ENCODE measurements at places on chromosomes 12 and 14.

DNA sequence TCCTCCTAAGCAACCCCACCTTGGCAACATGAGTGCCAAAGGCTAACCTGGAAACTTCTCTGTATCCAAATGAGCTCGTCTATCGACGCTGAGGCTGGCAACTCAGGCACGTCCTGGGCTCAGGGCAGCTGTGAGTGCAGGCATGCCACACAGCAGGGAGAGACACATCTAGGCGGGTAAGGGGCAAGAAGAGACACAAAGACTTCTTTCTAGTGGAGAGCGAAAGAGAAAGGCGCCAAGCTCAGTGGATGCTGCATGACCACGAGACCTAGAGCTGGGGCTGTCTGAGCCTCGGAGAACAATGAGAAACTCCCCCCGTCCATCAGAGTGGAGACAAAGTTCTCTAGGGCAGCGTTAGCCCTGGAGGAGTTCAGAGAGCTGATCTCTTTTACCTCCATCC is 170.4 kb downstream of the CALM1 start:
- DNase-seq, result no peak

- no peak for DNase-seq
These were observed 28.0 kb upstream of the LUM start for GRCh38 chr12:91139286-91139685.

GRCh38 chr14:84036840-84037239 is 1493.1 kb upstream of the FLRT2 start:
- peak; percentile 62 for DNase-seq

DNA sequence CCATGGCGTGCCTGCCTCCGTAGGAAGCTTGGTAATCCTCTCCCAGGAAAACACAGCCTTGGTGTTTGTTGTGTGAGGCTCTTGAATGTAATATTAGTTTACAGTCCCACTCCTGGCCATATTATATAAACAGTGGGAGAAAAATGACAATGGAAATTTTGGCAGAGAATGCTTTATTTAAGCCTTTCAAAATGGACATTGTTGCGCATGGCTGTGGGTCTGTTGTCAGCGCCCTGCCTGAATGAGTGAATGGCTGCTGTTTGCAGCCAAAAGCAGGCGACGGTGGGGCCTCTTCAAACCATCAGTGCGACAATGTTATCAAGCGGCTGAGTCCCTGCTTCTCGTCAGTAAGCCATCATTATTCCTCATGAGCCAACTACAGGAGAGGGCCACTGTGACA is 201.8 kb upstream of the RMST start:
- no peak for DNase-seq

- no peak for DNase-seq
These were observed 55.9 kb downstream of the DYNC1H1 start for GRCh38 chr14:102020058-102020971.

GRCh38 chr12:130336723-130337487 is 782 bp upstream of the PIWIL1 start:
- DNase-seq, result no peak

DNA sequence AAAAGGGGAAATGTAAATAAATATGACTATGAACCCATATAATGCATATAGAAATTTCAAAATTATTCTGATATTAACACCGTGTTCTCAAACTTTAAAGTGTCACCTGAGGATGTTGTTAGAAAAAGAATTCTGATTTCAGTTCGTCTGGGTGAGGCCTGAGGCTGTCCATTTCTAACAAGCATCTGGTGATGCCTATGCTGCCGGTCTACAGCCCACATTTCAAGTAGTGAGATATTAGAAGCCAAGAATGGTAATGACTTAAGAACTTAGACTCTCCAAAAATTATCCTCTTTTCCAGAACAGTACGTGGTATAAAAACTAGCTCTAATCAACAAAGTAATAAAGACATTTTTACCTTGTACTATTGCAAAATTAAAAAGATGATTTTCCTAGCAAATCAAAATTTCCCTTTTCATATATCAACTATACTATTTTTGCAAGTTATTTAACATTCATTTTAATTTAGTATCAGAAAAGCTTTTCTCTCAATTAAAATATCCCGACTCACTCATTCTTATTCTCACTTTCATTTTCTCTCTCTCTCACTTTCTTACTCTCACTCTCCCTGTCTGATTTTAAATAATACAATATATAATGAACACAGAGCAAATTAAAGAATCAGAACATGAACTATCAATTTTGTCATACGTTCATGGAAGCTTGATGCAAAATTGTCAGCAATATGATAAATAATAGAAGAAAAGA is 35.0 kb downstream of the PIK3C2G start:
- DNase-seq, result no peak

DNA sequence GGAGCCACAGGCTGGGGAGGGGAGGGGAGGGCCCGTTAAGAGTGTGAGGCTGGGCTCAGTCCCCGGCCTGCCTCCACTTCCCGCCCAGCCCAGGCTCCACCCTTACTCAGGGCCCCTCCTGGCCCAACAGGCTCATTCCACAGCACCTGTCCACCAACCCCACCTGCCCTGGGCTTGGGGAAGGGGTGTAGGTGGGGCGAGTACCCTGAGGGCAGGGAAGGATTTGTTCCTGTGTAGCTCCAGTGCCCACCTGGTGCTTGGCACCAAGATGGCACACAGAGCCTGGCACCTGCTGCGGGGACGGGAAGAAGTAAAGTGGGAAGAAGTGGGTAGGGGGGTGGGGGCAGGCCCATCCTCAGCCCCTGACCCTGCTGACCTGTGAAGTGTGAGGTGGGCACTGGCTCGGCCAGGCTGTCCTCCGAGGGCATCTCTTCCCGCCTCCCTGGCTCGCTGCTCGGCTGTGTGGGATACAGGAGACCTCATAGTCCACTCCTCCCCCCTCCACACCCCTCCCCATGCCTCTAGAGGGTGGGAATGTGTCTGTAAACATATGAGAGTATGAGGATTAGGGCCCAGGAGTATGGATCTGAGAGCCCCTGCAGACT is 35.1 kb downstream of the NCKAP5L start:
- no peak for DNase-seq

DNA sequence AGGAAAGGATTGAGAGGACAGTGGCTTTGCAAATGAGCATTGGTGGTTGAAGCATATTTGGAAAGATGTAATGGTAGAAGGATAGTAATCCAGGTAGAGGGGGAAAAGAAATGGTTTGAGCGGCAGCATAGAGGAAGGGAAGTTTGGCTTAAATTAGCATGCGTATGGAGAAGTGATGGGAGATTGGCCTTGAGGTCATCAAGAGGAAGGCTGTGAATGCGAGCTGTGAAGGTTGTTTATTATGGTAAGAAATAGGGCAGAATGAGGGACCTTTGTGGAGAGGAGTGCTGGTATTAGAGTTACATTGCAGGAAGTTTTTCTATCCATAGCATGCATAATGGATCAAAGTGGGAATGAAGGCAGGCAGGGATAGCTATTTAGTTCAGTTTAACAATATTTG is 162.1 kb downstream of the TMTC2 start:
- no peak for DNase-seq

DNA sequence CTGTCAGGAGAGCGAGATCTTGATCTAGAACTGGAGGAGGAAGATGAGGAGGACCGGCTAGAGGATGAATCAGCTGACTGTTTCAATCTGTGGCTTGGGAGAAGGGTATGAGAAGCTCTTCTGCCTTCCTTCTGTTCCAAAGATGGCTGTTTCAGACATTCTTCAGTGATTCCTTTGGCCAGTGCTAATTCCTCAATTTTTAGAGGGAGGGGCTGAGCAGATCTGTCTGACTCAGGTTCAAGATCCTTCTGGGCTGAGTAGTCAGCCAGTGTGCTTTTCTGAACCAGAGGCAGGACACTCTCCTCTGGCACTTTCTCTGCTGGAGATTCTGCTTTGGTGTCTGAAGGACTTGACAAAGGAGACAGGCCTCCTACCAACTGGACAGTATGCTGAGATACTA is 15.2 kb downstream of the ACIN1 start:
- DNase-seq, result no peak

DNA sequence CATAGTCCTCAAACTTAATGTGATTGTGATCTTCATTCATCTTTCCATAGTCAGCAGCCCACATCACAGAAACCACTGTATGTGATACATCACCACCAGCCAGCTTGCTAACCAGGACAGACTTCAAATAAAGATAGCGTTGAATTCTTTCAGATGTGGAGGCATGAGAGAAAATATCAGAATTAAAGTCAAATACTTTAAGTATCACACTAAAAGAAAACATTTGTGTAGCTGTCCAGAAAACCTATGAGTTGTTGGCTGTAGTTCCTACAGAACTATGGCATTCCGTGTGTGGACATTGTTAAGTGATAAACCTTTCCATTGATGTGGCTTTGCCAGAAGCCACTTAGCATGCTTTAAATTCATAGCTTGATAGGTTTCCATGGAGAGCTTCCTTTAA is 105.1 kb downstream of the LLPH start:
- DNase-seq, result no peak

- DNase-seq, result no peak
These were observed 58.3 kb upstream of the FRMD6 start for GRCh38 chr14:51593397-51593796.

- no peak for DNase-seq
These were observed 890 bp downstream of the KRT71 start for GRCh38 chr12:52552055-52552454.

DNA sequence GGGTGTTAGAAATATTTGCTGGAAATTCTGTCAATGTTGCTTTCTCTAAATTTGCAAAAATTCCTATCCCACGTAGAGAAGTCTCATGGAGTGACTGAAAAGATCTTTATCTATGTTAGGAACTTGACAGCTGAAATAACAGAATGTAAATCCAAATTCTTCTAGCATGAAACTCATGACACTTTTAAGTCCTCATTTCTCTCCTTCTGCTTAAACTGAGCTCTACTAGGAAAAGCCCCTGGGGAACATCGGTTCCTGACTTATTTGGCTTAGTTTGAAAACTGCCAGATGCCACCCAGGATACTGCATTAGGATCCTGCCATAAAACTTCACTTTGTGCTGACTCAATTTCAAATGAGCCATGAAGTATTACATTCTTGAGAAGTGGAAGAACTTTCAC is 426.0 kb downstream of the GALC start:
- no peak for DNase-seq

- no peak for DNase-seq
These were observed 12.0 kb downstream of the KIAA0586 start for GRCh38 chr14:58439476-58439875.

GRCh38 chr12:17326649-17327048 is 720.7 kb upstream of the LMO3 start:
- no peak for DNase-seq

DNA sequence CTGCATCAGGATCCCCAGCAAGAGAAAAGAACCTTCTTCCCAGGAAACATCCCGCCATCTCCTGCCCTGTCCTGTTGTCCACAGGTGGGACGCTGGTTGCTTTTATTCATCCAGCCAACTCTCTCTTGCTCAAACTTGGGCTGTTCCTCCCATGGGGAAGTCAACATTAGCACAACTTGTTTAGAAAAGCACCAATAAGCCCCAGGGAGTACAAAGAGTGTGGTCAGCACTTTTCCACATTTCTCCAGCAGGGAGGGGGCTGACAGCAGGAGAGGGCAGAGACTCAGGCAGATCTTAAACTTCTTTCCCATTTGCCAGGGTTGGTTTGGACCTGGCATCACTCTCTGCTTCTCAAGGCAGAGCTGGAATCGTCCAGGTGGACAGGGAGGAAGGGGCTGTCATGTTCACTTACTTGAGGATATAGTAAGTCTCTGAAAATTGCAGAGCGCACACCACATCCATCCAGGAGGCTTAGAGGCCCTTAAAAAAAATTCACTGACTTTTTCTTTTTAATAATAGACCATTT is 74.9 kb downstream of the RBM19 start:
- no peak for DNase-seq

DNA sequence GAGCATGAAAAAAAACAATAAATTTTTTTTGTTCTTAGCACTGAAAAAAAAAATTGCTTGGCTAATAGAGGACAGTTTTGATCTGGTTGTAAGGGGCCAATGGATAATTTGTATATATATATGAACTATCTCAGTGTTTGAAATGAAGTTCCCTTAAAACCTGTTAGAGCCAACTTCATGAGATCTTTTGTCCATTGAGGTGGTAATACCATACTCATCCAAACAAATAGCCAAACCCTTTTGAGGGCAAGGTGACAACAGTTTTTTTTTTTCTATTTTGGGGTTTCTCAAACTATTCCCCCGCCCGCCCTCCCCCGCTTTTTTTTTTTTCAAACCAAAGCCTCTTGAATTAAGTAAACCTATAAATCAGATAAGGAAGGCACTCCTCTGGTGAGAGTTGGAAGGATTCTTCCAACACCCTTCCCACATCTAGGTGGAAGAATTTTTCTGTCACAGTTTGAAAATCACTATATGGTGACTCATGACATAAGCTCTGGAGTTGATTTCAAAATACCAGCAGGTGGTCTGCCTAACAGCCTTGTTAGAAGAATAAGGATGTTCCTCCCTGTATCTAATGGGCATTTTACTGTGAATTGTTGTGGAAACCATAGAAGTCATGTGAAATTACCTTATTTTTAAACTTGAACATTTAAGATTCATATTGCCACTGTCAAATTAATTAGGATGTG is 10.2 kb downstream of the ARHGAP5 start:
- DNase-seq, result peak; percentile 52

DNA sequence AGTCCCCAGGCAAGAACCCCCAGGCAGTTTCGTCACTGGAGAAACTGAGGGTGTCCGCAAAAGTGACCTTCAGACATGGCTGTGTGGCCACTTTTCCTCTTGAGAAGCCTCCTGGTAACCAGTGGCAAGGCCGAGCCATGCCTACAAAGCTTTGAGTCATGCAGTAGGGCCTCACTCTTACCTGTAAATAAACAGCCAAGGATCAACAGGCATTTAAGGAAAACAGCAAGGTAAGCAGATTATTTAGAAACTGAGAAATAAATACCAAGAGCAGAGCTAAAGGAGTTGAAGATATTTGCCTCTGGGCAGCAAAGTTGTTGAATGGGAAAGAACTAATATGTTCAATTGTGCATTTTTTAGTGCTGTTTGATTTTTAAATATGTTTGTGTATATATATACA is 141.0 kb upstream of the BCL2L14 start:
- DNase-seq, result no peak

- no peak for DNase-seq
These were observed 42.0 kb upstream of the CHST11 start for GRCh38 chr12:104414581-104415341.

DNA sequence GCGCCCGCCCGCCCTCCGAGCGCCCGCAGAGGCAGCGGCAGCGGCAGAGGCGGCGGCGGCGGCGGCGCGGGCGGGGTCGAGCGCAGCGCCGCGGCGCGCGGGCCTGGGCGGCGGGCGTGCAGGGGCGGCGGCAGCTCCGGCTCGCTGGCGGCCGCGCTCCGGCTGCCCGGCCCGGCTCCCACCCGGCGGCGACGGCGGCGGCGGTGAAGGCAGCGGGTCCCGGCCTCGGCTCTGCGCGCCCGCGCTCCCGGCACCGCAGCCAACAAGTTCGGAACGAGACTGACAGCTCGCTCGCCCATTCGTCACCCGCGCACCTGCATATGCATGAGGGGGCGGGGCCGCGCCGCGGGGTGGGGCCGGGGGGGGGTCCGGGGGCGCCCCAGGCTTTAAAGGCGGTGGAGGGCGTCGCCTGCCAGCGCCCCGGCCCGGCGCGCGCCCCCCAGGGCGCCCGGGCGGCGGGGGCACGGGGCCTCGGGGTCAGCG is at the start of gene JAG2:
Gene JAG2, minus strand, starts transcription at position 281 of the 483 bp plus-strand sequence. CDS start 356 bp downstream, outside the sequence.
- no peak for DNase-seq

- no peak for DNase-seq
These were observed 68.0 kb downstream of the RNF34 start for GRCh38 chr12:121467638-121468498.

GRCh38 chr14:46306267-46306666 is 345.3 kb downstream of the RPL10L start:
- no peak for DNase-seq
